ENCODE measurements at places on chromosomes 12 and 14. TPM values are rescaled to one million over a fixed set of nuclear protein-coding genes. Genes with fewer than 3 reads are reported as not detected.
A peak's percentile ranks its signal among the peaks of the same experiment; 100 is the strongest.

DNA sequence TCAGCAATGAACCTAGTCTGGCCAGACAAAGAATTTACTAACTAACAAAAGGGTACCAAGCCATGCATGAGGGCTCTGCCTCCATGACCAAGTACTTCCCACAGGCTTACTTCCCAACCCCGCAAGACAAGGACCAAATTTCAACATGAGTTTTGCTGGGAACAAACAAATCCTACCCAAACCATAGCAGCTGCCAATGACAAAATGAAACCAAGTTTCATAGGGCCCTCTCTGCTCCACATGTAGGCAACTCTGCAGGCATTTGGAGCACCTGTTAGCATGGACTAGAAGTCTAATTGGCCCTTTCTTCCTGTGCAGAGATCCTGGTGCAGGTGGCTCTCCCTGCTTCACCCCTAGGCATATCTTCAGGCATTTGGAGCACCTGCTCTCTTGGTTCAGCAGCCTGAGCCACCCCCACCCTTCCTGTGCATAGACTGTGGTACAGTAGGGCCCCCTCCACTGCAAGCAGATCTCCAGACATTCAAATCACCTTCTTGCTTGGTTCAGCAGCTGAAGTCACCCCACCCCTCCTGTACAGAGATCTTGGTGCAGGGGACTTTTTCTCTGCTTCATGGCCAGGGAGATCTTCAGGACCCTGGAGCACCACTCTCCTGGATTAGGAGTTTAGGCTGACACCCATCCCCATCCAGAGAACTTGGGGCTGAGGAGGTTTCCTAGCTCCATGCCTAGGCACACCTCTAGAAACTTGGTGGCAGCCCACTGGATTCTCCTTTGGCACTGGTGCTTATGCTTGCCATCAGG, 308.7 kb downstream of the RPAP3 start:
- no peak for DNase-seq

- DNase-seq: no peak
Observed at GRCh38 chr12:53564278-53564677, 57.0 kb upstream of the NPFF start.

- DNase-seq: peak; percentile 53
Observed at GRCh38 chr14:52551696-52552062, 626 bp downstream of the TXNDC16 start.

DNA sequence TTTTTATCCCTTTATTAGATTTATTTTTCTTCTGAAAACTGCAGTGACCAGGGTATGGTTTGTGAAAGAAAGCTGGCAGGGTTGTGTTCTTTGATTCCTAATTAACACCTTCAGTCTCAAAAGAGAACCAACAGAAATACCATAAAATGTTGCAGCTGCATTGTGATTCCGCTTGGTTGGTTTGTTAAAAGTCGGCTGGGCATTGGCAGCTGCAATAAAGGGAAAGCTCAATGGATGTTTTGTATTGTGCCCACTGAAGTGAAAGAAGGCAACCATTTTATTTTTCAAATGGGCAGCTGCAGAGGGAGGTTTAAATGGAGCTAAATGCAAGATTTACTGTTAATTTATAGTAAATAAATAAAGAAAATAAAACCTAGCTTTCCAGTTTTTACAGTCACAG, 16.7 kb downstream of the LGR5 start:
- DNase-seq: no peak

DNA sequence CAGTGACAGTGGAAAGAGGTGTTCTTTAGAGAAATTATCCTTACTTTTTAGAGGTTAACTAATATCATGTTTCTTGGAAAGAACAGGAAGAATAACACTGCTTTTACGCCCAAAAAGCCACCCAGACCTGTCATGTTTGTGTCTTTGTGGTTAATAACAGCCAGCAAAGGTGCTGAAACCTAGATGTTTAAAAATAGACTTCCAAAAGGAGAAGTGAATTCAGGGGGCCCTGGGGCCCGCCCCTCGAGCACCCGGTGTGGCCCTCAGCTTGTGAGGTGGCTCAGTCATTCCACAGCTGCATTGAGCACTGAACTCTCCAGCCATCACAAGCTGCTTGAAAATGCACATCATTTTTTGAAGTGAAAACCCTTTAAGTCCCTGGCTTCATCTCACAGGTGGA, 20.8 kb upstream of the AMN start:
- DNase-seq: no peak

GRCh38 chr14:31096255-31096654, 70.1 kb upstream of the STRN3 start:
- peak; percentile 8 for DNase-seq

The IL26 gene
- not detected for total RNA-seq

The ZFHX2 gene
- not detected for total RNA-seq

The TAS2R19 gene
- 2.6 TPM for total RNA-seq

Data from GM23248 (cell line).